ENCODE measurements at places on chromosomes 2 and 18. TPM values are rescaled to one million over a fixed set of nuclear protein-coding genes. Genes with fewer than 3 reads are reported as not detected.

DNA sequence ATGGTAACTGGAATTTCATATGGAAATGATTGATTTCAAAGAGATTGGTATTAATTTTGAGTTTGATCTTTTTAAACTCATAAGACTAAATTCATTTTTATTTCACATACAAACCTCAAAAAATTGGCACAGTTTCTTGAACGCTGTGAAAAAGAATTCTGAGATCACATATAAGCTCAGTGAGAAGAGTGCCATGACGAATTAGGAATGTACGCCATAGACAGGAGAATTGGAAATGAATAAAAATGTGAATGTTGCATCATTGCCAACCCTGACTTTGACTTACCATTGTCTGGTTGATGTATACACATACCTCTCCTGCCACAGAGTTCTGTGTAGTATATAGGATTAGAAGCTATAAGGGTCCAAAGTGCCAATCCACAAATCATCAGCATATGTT is 290.4 kb upstream of the ZC3H15 start:
- no peak for DNase-seq

DNA sequence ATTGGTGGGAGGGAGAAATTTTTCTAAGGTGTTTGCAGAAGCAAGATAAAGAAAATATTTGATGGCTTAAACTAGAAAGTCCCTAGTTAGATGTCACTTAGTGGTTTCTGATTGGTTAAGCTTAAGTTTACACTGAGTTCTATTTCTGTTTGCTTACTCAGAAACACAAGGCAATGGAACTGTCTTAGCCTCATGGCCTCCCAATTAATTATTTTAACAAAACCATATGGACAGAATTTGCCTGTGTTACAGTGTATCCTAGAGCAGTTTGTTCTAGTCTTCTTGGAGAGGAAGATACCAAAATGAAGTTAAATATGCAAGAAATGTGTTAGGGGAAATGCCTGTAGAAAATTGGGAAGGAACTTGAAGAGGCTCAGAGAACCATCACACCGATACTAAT is 4.6 kb upstream of the IMPACT start:
- DNase-seq, result no peak

DNA sequence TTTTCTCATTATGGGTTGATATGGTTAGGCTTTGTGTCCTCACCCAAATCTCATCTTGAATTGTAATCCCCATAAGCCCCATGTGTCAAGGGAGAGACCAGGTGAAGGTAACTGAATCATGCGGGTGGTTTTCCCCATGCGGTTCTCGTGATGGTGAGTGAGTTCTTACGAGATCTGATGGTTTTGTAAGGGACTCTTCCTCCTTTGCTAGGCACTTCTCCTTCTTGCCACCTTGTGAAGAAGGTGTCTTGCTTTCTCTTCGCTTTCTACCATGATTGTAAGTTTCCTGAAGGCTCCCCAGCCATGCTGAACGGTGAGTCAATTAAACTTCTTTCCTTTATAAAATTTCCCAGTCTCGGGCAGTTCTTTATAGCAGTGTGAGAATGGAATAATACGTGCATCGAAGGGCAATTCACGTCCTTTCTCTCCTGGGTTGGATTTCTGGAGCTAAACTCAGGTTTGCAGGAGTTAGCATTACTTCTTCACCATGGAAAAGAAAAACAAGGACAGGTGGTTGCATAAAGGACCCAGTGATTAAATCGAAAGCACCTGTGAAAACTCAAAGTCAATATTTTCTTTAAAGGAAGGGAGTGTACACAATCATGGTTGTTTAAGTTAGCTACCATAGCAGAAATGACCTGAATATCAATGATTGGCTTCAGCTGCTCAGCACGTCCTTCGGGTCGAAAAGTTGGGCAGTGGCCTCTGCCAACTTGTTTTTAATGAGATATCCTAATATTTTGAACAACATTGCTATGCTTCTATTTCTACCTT is 54.1 kb downstream of the CDC42EP3 start:
- no peak for DNase-seq

SERPINB12 gene
- not detected for total RNA-seq

HOXD11 gene
- total RNA-seq, result not detected

UGT1A9 gene
- not detected for total RNA-seq

GRCh38 chr2:12705742-12706141 is 11.0 kb upstream of the TRIB2 start:
- no peak for DNase-seq

GRCh38 chr2:100704156-100704555 is 115.8 kb upstream of the NPAS2 start:
- no peak for DNase-seq

- no peak for DNase-seq
Observed at GRCh38 chr2:118991554-118991953, 49.6 kb downstream of the MARCO start.

DNA sequence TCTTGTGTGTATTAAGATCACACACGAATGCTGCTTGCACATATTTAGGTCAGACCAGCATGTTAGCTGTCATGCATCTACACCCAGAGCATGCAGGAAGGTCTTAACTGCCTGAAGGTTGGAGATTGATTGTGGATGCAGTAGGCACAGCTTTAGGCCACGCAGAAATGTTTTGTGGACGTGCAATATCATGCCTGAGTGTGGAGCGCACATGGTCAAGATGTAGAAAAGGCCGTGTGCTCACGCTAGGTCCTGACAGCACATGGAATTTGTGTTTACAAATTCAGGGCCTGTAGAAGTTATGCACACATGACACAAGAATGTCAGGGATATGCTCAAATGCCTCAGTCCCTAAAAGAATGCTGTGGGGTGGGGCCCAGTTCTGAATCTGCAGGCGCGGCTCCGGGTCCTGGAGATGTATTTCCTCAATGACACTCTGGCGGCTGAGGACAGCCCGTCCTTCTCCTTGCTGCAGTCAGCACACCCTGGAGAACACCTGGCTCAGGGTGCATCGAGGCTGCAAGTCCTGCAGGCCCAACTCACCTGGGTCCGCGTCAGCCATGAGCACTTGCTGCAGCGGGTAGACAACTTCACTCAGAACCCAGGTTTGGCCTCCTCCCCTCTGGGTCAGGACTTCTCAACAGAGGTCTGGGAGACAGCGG is 27.9 kb downstream of the MARCO start:
- DNase-seq, result no peak

- DNase-seq, result no peak
Observed at GRCh38 chr18:24593886-24594285, 133.4 kb downstream of the HRH4 start.

CLEC4F gene
- total RNA-seq, result not detected

AP1S3 gene
- total RNA-seq, result 1.7 TPM

PREPL gene
- total RNA-seq, result 31.8 TPM

CDKL4 gene
- total RNA-seq, result 0.39 TPM
